ENCODE measurements at places on chromosomes 11 and 22.

DNA sequence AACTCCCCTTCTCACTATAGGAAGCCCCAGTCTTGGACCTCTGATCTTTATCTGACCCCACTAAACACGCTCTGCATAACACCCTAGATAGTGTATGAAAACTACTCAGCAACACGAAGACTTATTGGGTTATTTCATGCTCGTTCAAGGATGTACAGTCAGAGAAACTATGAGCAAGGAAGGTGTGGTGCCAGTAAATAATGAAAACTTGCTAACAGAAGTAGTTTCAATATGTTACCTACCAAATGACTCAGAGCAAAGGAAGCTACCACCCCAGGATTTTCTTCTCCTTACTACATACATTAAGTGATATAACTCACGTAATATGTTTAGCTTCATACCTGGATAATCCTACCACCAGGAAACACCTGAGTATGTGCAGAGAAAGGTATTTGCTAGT lies 25.9 kb upstream of the LYVE1 start:
- DNase-seq: no peak

DNA sequence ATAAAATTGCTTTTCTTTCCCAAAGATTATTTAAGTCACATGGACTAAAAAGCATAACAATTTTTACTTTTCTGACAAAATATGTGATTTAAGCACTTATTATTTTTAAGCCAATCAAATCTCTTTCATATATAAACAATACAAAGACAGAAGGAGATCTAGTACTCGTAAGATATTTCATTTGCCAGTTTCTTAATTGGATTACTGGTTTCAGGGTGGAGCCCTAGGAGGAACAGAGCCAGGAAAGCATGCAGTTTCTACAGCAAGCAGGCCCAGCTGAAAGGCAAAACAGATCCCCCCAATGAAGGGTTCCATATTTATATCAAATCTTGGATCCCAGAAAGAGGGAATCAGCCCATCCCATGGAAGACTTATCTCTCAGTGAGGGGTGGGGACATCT lies 177.0 kb downstream of the KIF18A start:
- no peak for DNase-seq

DNA sequence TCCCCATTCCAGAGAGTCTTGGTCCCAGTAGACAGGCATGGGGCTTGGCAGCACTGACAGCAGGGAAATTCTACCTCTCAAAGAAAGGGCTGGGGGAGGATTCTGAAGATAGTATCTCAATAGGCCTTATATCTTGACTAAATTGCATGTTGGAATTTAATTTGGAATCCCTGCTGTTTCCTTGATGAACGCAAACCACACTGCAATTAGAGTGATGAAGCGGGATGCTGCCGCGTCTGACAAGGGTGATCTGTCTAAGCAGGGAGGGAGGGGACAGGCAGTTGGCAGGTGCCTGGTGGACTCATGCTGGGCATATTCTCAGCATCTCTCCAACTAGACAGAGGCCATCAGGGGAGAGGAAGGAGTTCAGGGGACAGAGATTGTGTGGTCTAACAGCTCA lies 48.4 kb downstream of the COMMD9 start:
- no peak for DNase-seq

GRCh38 chr22:44917372-44918165 lies 92.2 kb downstream of the PHF21B start:
- no peak for DNase-seq

DNA sequence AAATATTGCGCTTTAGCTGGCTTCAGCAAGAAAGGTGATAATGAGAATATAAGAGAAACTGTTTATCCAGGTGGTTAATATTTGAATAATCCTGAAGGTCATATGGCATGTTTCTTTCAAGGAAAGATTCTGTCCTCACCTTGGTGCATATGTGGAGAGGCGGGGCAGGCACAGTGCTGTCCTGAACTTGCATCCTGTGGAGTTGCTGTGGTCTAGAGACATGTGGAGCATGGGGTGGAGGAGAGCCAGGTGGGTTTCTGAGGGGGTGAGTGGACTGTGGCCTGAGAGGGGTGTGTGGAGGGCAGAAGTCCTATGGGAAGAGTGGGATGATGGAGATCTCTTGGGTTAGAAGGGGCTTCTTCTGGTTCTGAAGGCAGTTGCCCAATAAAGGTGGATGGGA lies 65.5 kb downstream of the GRIK4 start:
- DNase-seq: no peak

- no peak for DNase-seq
Observed at GRCh38 chr11:1012740-1013630, 23.5 kb downstream of the MUC6 start.

- no peak for DNase-seq
Observed at GRCh38 chr22:31852691-31853421, 91.5 kb upstream of the YWHAH start.

DNA sequence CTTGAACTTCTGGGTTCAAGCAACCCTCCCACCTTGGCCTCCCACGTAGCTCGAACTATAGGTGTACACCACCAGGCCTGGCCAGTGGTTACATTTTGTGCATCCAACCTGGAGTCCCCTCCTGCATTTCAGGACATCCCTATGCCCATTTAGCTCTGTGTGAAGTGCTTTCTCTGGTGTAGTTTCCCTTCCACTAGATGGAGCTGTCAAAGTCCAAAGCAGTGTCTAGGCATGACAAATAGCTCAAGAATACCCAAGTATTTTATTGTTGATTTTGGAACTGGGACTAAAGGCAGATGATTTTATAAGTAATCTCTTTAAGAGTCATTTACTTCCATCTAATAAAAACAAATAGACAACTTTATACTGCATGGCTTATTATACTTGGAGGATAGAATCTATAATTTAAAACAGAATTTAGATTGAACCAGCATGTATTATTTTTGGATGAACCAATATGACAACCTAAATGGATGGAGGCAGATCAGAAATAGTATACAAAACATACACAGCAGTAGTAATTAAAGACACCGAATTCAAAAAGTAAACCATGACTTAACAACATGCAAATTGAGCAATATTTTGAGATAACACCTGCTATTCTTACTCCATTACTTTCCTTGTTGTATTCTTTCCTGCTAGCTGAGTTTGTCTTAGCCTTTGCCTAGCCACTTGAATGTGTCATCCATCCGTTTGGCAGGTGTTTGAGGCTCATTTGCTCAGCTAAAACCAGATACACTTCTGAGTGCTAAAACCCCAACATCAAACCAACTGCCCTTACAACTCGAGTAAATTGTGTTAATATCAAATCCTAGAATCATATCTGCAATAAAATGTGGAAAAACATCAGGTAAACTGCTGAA lies 37.7 kb downstream of the EIF4ENIF1 start:
- peak; percentile 20 for DNase-seq

DNA sequence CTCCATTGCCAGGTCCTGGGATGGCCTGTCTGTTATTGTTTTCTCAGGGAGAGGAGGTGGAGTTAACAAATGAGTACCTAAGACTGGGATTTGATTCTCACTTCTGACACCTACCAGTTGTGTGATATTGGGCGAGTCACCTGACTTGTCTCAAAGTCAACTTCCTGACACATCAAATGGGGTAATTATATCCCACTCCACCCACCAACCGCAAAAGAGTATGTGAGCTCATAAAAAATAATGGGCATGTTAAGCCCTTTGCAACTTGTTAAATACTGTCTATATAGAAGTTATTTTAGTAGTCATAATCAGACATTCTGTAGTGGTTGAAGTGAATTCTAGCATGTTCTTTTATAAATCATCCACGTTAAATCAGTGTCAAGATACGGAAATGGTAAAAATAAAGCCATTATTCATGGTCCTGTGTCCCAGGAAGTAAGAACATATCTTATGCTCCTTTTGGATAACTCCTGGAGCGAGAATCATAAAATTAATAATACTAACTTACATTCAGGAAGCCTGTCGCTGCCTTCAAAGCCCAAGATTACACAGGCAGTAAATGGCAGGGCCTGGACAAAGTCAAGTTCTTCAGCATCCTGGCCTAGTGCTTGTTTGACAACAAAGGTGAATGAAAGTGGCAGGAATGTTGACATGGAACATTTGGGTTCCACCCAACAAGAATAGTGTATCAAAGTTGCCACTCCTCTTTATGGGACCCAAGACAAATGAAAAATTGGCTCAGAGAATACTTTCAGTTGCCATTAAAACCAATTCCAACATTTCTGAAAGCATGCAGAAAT lies 54.3 kb downstream of the SYTL2 start:
- DNase-seq: peak; percentile 86

- DNase-seq: no peak
Observed at GRCh38 chr11:122167100-122167499, 51.1 kb upstream of the BLID start.

DNA sequence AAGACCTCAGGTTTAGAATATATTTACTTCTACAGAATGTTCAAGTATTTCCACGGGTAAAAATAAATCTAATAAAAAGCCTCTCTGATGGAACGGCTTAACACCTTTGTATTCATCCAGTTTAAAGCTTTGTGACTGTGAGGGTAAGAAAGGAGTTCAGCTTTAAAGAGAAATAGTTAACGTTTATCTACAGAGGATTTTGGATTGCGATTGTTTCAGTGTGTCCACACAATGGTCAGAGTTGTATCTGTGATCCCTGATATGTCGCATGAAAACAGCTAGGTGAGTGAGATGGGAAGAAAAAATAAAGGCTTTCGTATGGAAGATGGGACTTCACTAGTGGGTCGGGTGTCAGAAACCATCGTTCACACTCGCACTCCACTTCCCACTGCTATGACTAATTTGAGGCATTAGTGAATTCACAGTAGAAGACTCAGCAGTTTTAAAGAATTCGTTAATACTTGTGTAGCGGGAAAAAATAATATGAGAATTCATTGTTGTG lies 1.6 kb downstream of the APLP2 start:
- peak; percentile 64 for DNase-seq

DNA sequence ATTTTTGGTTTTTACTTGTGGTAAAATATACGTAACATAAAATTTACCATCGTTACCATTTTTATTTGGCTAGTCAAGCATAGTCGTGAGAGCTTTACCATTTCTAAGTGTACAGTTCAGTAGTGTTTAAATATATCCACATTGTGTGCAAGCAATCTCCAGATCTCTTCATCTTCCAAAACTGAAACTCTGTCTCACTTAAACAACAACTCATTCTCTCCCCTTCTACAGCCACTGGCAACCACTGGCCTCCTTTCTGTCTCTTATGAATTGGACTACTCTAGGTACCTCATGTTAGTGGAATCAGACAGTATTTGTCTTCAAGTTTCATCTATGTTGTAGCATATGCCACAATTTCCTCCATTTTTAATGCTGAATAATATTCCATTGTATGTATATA lies 37.4 kb downstream of the SMC1B start:
- no peak for DNase-seq

Data from SW480 (cell line).